ENCODE measurements at places on chromosomes 5 and 9.

DNA sequence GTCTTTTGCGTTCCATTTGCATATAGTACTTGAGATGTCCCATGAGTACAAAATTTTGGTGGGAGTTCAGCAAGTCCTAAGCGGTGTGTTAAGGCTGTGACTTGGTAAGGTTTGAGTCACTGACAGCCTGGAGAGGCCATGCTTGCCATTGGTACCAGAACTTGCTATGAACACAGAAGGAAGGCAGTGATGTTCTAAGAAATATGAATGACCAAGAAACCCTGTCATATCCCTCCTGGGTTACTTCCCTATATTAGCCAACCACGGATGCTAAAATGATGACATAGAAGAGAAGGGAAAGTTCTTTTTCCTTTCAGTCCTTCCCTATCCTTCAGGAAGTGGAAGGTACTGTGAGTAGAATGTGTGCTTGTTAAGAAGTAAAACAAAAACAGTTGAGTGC is 136.7 kb downstream of the GCNT1 start:
- no peak for DNase-seq

GRCh38 chr5:3325972-3326840 is 269.4 kb upstream of the IRX1 start:
- no peak for DNase-seq

DNA sequence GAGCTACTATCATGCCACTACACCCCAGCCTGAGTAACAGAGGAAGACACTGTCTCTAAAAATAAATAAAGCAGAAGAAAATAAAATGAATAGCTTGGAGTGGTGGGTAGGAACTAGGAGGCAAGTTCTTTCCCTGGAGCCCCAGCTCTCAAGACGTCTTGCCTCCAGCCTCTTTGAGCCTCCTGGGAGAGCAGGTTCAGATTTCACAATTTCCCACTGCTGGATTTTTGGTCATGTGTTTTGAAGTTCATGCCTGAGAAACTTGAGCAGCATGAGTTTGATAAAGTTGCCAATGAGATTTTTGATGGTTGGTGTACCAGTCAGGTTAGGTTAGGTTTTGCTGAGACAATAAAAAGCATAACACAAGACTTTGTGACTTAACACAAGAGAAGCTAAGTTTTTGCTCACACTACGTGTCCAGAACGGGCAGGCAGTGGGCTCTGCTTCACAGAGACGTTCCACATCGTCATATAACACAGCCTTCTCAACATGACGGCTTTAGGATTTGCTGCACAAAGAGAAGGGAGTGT is 4.1 kb upstream of the CCDC69 start:
- DNase-seq: no peak

GRCh38 chr5:109028608-109029299 is 281.1 kb downstream of the FER start:
- DNase-seq: no peak

DNA sequence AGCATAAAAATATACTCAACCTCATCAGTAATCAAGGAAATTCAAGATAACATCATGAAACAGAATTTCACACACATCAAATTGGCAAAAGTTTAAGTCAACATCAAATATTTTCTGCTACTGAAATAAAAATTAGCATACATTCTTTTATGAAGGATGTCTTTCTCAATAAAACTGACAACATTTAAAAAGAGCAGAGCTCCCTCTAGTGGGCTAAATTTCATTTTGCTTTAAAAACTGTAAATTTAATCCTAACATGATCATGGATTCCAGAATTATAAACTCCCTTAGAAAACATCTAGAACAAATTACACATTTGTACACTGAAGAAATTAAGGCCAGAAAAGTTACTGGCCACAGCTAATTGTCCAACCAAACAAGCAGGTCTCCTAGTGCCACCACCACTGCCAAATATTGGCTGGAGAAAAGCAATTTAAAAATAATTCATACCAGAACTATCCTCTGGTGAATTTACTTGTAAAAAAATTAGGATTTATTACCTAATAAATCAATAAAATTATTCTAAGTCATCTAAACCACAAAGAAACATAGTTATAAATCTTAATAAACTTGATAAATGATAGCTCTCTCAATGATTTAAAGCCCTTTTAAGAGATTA is 31.2 kb downstream of the DEPDC1B start:
- DNase-seq: peak; percentile 46

DNA sequence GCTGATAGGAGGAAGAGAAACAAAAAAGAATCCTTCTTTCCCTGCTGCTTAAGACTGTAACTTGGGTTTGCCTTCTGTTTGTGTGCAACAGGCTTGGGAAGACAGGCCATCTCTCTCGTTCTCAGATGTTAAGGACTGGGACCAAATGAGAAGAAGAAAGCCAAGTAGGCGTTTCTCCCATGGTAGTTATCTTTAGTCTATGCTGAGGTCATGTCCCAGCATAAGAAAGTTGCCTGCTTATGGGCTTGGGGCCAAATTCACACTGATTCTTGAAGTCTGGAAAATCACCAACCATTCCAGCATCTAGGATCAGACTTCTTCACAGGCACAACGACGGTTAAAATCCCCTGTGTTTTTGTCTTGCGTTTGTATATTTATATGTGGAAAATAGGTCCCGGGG is 44.2 kb upstream of the PALM2AKAP2 start:
- no peak for DNase-seq

- no peak for DNase-seq
Measured at GRCh38 chr5:38022631-38023030, 182.8 kb upstream of the GDNF start.

- DNase-seq: peak; percentile 68
Measured at GRCh38 chr9:114430457-114430856, 42.7 kb upstream of the AKNA start.

DNA sequence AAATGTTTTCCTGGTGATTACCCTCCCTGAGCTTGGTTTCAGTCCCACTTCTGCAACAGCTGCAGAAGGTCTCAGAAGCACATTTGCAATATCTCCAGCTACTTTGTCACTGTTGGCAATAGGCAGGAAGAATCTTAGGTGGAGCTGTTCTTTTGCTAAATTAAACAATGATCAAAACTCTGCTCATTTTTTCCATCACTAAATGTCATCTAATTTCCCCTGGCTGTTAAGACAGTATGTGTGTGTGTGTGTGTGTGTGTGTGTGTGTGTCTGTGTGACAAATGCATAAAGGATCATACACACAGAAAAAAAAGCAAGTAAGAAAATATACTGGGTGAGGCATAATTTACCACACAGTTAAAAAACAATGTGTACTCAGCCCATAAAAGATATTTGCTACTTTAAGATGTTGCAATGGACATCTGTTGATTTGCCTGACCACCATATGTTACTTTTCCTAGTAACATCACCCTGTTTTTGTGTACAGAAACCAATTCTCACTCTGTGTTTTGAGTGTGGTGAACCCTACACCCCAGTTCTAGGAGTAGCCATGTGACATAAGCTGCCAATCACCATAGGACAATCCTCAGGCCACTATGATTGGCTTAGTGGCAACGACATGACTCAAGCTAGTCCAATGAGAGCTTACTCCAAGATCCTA is 572.6 kb upstream of the CLINT1 start:
- DNase-seq: peak; percentile 11

DNA sequence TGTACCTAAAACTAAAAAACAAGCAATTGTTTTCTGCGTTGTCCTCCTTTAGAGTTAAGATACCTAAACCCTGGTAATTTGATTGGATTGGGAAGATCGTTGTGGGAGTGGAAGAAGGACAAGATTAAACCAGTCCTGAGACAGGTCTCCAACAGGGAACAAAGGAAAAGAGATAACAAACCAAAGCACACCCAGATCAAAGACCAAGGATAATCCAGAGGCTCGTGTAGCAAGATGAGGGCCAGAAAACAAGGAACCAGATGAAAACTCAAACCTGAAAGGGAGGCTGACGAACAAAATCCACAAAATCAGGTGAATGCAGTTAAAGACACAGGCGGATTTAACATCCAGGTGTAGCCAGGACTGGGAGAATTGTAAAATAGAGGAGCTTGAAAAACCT is 618.1 kb downstream of the SLCO4C1 start:
- no peak for DNase-seq

GRCh38 chr9:33349743-33350142 is 52.6 kb downstream of the AQP7 start:
- no peak for DNase-seq

DNA sequence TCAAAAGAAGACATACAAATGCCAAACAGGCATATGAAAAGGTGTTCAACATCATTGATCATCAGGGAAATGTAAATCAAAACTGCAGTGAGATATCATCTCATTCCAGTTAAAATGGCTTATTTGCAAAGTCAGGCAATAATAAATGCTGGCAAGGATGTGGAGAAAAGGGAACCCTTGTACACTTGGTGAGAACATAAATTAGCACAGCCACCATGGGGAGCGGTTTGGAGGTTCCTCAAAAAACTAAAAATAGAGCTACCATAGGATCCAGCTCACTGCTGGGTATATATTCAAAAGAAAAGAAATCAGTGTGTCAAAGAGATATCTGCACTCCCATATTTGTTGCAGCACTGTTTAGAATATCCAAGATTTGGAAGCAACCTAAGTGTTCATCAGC is 50.3 kb downstream of the AP3S1 start:
- no peak for DNase-seq

- DNase-seq: no peak
Measured at GRCh38 chr5:14153932-14154731, 11.0 kb downstream of the TRIO start.

DNA sequence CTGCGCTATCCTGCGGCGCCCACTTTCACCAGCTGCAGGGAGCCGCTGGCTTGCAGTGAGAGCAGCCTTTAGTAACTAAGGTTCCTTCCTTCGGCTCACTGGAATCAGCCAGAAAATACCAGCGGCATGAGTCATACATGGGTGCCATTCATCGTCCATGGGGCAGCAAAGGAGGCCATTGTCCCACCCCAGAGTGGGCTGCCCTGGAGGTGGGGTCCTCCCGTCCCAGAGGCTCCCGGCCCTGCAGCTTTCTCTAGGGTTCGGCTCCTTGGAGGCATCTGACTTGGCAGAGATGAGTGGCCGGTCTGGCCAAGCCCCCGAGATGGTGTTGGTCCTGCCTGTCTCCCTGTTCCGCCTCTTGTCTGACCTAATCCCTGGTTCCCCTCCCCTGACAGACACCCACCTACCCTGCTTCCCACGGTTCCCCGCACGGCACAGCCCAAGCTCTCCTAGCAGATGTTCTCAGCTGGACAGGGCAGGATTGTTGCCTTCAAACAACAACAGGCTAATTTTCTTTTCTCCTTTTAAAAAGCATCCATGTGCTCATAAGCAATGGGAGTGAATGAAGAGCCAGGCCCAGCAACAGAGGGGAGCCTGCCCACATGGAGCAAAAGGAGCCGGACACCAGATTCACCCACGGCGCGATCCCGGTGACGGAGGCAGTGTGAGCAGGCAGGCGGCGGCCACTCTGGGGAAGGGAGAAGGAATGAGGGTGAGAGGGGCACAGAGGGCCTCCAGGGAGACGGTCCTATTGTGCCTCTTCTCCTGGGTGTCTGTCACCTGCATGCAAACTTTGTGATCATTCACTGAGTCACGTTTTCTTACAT is 97.0 kb upstream of the COL5A1 start:
- no peak for DNase-seq

DNA sequence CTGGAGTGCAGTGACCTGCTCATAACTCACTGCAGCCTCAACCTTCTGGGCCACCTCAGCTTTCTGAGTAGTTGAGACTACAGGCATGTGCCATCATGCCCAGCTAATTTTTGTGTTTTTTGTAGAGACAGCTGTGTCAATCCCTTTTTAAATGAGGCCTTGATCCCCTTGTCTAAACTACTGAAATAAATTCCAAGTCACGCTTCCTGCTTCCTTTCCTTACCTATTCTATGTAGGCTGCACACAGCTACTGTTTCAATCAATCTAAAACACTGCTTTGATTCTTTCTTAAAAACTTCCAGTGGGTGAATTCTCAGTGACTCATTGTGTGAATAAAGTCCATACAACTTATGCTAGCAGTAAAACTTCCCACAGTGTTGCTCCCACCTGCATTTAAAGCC is 2.9 kb upstream of the C7 start:
- DNase-seq: no peak

DNA sequence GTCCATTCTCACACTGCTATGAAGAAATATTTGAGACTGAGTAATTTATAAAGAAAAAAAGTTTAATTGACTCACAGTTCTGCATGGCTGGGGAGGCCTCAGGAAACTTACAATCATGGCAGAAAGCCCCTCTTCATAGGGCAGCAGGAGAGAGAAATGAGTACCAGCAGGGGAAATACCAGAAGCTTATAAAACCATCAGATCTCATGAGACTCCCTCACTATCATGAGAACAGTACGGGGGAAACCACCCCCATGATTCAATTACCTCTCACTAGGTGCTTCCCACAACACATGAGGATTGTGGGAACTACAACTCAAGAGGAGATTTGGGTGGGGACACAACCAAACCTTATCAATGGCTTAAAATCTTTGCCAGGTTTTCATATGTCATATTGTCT is 20.3 kb upstream of the TENT4A start:
- no peak for DNase-seq

DNA sequence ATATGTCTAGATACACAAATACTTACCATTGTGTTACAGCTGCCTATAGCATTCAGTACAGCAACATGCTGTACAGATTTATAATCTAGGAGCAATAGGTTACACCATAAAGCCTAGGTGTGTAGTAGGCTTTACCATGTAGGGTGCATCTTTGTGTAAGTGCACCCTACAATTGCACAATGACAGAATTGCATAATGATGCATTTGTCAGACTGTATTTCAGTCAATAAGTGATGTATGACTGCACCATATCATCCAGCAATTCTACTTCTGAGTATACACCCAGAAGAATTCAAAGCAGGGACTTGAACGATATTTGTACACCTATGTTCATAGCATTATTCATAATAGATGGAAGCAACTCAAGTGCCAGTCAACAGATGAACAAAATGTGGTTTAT is 100.4 kb upstream of the SLC44A1 start:
- no peak for DNase-seq

- DNase-seq: peak; percentile 44
Measured at GRCh38 chr5:74409166-74409706, 231.3 kb downstream of the ENC1 start.

DNA sequence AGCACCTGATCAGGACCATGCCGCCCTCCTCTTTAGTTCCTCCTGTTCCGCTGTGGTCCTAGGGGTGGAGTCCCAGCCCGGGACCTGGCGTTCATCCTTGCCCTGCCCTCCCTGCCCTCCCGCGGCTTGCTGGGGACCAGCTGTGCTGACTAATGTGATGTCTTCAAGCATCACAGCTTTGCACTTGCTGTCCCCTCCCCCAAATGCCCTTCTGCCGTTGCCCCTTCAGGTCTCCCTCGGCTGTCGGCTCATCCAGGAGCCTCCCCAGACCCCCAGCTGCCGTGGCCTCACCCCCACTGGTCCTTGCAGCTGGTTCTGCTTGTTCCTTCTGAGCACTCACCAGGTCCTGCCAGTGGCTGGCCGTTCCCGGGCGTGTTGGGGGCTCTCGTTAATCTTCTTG is 19.9 kb downstream of the RXRA start:
- peak; percentile 96 for DNase-seq

DNA sequence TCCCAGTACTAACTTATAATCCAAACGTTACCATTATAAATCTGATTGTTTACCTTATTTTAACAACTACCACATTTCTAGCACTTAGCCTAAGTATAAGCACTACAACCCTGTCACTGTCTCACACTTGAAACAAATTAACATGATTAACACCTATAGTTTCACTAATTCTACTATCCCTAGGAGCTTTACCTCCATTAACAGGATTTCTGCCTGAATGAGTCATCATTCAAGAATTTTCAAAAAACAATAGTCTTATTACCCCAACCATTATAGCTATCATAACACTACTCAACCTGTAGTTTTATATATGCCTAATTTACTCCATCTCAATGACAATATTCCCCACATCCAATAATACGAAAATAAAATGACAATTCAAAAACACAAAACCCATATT is 89.6 kb downstream of the INSL6 start:
- no peak for DNase-seq
